ENCODE measurements at places on chromosomes 1 and 21.

DNA sequence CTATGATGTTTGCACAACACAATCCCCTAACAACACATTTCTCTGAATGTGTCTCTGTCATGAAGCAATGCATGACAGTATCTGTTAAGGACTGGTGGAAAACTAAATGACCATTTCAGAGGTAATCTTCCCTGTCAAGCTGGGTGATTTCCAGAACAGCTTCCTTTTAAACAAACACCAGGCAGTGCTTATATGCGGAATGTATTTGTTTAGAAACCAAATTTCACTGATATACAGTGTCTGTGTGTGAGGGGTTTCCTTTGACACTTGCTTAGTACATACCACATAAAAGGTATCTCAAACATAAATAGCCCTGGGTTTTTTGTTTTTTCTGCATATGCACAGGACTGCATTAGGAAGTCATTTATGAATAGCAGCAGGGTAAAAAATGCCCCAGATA is 95.6 kb downstream of the TGFBR3 start:
- DNase-seq, result no peak

- DNase-seq, result no peak
Observed at GRCh38 chr1:93411000-93411399, 36.9 kb upstream of the FNBP1L start.

GRCh38 chr1:232578651-232579195 is 51.2 kb downstream of the SIPA1L2 start:
- DNase-seq, result no peak

- DNase-seq, result no peak
Observed at GRCh38 chr21:35226968-35227744, 178.1 kb upstream of the RUNX1 start.

GRCh38 chr1:47533793-47534328 is 96.0 kb downstream of the FOXD2 start:
- DNase-seq, result no peak

DNA sequence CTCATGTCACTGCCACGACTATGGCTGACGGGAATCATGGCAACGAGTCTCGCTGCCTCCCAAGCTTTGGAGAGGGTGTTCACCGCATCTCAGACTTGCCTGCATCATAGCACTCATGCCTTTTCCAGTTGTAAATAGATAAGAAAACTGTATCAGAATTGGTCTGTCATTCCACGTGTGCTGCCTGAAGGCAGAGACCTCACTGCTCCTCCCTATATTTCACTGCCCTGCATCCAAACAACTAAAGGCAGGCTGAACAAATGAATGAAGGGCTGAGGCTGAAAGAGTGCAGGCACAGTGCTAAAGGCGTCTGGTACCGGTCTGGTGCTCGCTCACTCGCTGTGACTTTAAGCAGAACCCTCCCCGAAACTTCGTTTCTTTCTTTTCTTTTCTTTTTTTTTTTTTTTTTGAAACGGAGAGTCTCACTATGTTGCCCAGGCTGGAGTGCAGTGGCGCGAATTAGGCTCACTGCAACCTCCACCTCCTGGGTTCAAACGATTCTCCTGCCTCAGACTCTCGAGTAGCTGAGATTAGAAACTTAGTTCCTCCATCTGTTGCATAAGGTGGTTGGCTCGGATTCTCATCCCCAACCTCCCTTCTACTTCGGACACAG is 542 bp downstream of the EIF2B3 start:
- no peak for DNase-seq

GRCh38 chr1:6674771-6675170 is 26.8 kb downstream of the DNAJC11 start:
- no peak for DNase-seq

DNA sequence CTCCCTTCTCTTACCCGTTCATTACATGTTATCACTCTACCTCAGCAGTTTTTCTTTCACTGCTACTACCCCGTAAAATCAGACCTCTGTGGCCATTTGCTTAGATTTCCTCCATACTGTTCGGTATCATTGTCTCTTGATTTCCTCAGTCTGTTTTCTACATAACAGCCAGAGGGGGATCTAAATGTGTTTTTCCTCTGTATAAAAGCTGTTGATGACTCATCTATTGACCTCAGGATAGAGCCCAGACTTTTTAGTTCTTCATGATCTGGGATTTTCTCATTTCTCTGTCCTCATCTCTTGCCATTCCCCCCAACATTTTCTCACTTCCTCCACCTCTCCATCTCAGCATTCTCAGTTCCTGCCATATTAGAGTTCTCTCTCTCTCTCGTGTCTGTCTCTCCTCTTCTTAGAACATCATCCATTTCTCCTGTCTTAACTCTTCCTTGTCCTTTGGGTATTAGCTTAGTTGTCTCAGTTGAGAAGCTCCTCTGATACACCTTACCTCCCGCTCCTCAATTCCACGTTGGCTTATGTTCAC is 10.5 kb downstream of the OTUD3 start:
- no peak for DNase-seq

- no peak for DNase-seq
Observed at GRCh38 chr1:67648582-67649326, 36.2 kb upstream of the GADD45A start.

DNA sequence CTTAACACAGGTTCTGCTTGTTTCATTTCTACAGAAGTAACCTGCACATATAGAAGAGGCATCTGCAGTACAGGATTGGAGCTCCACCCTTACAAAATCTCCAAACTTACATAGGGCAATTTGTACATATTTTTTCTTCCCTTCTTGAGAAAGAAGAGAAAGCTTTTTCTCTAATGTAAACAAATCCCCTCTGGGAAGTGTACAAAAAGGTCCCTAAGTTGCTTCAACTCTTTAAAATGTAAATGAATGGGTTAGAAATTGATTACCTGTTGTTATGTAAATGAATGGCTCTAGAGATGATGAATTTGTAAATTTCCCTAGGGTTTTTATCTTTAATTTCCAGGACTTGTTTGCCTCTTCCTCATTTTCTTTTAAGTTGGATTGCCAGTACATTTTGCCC is 1183.7 kb downstream of the MRPL39 start:
- no peak for DNase-seq

DNA sequence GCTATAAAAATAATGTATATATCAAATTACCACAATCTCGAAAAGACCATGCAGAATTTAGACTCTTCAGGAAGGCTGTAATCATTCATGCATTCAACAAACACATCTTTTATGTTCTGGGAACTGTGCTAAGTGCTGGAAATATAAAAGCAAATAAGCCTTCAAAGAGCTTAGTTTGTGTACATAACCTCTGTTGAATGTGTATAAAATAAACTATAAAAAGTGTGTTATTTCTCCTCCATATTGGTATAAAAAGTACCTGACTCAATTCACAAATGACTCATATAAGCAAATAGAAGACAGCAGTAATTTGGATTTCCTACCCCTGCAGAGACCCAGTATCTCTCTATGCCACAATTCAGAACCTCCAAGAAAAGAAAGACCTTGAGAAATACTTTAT is 36.8 kb downstream of the RAB3GAP2 start:
- DNase-seq, result no peak

DNA sequence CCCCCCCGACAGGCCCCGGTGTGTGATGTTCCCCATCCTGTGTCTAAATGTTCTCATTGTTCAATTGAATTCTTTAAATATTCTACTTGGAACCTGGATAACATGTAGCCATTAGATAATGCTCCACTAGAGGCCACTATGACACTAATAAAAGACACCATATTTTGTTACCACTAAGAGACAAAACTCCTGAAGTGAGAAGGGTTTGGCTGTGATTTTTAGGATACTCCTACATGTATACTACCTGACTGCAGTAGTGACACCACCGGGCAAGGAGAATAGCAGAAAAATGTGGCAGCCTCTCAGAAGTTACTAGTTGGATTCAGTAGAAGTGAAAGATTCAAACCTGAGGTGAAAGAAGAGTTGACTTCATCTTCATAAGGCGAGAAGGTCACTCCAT is 36.0 kb downstream of the F5 start:
- DNase-seq, result no peak

DNA sequence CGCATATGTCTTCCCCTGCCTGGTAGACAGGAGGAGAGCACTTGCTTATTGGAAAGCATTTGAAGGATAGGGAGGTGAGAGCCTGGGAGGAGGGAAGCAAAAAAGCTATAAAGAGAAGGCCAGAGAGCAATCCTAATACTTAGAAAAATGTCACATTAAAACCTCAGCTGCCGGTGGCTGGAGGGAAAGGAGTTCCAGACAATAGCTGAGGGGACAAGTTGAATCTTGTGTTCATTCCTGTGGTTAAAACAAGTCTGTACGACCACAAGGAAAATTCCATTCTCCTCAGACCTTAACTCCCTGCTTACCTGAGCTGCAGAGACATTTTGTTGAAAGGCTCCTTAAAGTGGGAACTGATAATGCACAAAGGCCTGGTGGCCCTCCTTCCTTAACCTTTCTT is 218.8 kb upstream of the CAMK1G start:
- DNase-seq, result no peak

DNA sequence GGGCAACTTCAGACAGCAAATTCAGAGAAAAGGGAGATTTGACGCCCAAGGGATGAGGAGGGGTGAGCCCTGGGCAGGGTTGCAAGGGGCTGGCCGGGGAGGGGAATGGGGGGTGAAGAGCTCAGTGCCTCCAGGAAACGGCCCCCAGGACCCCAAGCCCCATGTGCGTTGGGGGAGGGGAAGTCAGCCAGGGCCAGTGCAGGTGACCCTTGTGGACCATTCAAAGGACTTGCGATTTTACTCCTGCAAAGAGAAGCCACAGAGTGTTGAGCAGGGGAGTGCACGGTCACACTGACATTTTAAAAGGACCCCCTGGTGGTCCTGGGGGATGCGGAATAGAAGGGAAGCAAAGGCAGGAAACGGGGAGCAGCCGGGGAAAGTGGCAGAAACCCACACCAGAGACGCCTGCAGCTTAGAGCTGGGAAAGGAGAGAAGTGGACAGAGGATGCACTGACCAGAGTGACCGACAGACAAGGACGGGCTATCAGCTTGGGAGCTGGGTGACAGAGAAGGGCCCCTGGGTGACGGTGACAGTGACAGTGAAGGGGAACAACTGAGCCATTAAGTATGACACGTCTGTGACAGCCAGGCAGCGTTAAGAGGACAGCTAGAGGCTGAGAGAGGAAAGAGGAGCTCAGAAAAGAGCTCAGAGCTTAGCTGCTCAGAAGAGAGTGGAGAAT is 54.0 kb upstream of the TMEM51 start:
- DNase-seq, result no peak

- no peak for DNase-seq
Observed at GRCh38 chr1:226519716-226520598, 28.6 kb upstream of the STUM start.

- no peak for DNase-seq
Observed at GRCh38 chr1:26353976-26354820, at the start of gene CRYBG2. TSS of gene CRYBG2 (minus strand) at chr1:26354130. CDS start at chr1:26346657, 7,473 bp downstream.

DNA sequence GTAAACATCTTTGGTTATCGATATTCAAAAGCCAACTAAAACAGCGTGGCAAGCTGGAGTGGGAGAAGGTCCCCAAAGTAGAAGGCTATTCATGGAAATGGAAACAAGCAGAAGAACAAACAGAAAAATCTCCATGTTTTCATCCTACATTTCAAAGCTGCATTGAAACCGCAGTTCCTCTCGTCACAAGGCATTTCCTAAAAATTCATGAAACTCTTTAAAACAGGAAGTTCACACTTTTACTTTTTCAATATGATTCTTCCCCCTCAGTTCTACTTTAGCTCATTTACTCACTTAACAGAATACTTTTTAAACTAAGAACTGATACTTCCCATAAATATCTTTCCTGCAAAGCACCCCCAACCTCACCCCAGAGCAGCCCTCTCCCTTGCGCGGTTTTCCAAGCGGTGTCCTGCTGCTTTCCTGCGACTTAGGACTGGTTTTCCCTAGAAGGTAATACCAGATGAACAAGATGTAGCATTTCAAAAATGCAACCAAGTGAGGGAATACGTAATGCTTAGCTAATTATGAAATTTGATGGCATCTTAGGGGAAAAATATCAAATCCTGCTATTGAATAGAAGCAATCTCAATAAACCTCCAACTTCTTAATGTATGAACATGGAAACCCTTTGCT is 228.3 kb upstream of the PKN2 start:
- DNase-seq, result no peak

- DNase-seq, result no peak
Observed at GRCh38 chr1:97489834-97490233, 431.0 kb downstream of the DPYD start.

- DNase-seq, result no peak
Observed at GRCh38 chr21:44522753-44523204, 17.2 kb downstream of the KRTAP10-1 start.

Data from stimulated activated CD4-positive, alpha-beta T cell treated with anti-CD3 and anti-CD28 coated beads, Interleukin-15, amount 100 ng/mL, for 1 hour (primary cell).